ENCODE measurements at places on chromosomes 3 and 15.

- DNase-seq = no peak
Measured at GRCh38 chr3:116877968-116878367, 168.4 kb downstream of the TUSC7 start.

DNA sequence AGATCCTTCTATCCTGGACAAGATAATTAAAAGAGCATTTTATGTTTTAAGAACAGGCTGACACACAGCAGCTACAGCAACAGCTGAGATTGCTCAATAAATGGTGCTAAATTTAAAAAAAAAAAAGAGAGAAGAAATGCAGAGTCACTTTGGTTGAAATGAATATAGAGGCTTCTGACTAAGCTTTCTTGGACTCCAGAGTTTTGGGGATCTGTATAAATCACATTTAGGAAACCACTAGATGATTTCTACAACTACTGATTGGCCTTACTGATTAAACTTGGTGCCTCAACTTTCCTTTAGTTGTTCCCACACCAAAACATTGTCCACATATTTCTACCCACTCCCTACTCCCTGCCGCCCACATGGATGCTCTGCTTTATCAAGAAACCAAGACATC lies 132.9 kb upstream of the ZBTB20 start:
- DNase-seq = peak; percentile 68

- peak; percentile 36 for DNase-seq
Measured at GRCh38 chr15:39016706-39017105, 452.1 kb upstream of the RASGRP1 start.

GRCh38 chr3:43771610-43772009 lies 80.9 kb downstream of the ABHD5 start:
- no peak for DNase-seq

GRCh38 chr15:32953533-32953910 lies 235.7 kb downstream of the GREM1 start:
- no peak for DNase-seq

DNA sequence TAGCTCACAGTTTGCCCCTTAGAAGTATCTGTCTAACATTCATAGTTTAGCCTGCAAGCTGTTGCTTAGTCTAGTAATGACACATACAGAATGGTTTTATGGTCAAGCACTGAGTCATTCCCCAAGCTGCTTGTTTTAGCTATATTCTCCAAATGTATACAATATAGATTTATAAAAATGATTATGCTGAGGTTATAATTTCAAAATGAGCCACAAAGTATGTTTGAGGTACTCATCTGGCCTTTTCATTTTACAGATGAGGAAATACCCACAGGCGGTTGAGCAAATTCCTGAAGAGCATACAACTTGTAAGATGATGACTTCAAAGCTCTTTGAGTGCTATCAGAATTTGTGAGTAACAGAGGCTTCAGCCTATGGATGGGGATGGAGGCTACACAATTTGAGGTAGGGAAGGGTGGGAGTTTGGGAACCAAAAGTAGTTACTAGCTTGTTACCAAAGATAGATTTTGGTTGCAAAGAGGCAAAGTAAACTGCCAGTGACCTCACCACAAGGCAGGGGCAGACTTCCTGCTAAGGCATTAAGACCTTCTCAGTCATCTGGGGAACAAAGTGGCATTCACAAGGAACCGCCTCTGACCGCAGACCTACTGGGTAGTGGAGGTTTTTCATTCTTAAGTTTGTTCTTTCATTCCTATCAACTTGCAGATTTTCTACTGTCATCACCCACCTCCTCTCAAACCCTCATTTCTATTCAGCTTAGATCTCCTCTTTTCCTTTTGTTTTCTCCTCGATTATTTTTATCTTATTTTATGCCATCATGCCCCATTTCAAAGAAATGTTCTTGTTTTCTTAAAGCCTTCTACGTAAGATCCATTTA lies 257.2 kb upstream of the NECTIN3 start:
- peak; percentile 94 for DNase-seq

DNA sequence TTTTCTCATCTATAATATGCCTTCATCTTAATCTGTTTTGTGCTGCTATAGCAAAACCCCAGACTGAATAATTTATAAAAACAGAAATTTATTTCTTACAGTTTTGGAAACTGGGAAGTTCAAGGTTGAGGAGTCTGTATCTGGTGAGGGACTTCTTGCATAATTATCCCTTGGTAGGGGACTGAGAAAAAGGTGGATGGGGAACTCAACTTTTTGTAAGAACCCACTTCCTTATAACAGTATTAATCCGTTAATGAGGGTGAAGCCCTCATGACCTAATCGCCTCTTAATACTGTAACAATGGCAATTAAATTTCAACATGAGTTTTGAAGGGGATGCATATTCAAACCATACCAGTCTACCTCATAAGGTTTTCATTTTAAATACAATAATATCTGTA lies 17.4 kb upstream of the MYH15 start:
- no peak for DNase-seq

DNA sequence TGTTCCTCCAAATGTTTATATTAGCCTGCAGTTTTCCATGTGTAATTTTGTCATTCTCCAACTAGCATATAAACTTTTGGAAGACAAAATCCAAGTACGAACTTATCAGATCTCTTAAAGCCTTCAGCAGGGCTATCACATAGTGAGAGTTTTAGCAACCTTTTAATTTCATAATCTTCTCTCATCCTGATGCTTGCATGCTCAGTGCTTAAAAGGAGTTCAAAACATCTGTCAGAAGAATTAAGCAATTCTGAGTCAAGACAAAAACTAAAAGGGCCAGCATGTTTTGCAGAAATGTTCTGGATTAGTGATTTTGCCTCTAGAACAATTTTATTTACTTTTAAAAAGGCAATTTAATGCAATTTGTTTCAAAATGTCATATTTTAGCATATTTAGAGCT lies 73.4 kb upstream of the SLC2A2 start:
- DNase-seq = no peak

GRCh38 chr3:95567346-95567745 lies 1247.0 kb upstream of the EPHA6 start:
- no peak for DNase-seq

DNA sequence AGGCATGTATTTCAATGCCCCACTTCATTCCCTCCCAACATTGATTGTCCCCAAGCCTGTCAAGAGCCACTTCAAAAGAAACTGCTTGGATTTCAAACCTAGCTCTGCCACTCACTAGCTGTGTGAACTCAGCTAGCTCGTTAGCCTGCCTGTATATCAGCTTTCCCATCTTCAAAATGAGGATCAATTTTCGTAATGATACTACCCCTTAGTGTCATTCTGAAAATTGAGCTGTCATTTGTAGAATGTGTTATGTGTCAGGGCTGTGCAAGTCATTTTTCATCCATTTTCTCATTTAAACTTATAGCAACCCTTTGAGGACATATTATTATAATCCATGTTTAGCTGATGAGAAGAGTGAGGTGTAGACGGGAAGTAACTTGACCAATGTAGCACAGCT lies 88.6 kb downstream of the TRIM42 start:
- DNase-seq = no peak

DNA sequence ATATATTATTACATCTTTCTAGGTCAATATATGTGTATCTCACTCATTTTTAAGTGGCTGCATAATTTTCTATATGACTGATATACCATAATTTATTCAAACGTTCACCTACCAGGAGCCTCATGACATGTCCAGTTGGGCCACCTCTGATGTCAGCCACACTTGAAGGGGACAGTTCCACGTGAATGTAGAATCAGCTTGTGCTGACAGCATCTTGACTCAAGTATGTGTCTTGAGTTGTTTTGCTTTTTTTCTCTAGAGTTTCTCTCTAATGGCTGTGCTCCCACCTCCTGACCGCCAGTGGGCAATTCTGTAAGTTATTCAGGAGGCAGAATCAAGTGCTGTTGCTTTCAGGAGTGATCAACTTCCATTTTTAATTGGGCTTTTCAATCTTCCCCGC lies 237.9 kb downstream of the NFKBIZ start:
- DNase-seq = no peak

GRCh38 chr3:147934451-147935180 lies 525.5 kb downstream of the ZIC1 start:
- no peak for DNase-seq

DNA sequence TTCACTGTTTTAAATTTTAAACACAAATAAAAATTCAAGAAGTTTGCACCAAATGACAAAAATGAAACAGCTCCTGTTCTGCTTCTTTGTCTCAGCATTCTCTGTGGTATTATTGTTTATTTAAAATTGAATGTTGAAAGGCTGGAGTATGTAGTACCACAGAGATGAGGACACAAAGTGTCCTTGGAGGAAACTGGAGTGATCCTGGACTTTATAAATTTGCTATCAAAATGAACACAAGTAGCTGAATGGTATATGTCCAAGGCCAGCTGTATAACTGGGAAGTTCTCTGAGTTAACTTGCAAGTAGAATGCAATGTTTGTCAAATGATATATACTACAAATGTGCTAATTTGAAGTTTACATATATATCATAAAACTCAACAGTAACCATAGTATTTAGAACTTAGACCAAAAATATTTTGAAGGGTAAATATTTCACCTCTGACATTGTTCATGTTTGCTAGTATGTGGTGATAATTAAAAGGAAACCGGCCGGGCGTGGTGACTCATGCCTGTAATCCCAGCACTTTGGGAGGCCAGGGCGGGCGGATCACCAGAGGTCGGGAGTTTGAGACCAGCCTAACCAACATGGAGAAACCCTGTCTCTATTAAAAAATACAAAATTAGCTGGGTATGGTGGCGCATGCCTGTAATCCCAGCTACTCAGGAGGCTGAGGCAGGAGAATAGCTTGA lies 12.3 kb downstream of the BTLA start:
- no peak for DNase-seq

- no peak for DNase-seq
Measured at GRCh38 chr15:79878078-79878705, 18.6 kb downstream of the MTHFS start.

All from fibroblast of skin of right biceps (primary cell).